Left ventricle myocardium superior (tissue), 1 donor: ENCODE measurements at places on chromosomes 5 and 9. TPM values are rescaled to one million over a fixed set of nuclear protein-coding genes. Genes with fewer than 3 reads are reported as not detected.

GRCh38 chr5:7678030-7678429, 172.9 kb downstream of the CFAP90 start:
- no peak for DNase-seq

- DNase-seq: no peak
These were observed 16.0 kb downstream of the MVB12B start for GRCh38 chr9:126342621-126343031.

NFIL3 gene
- total RNA-seq: 19.6 TPM

- no peak for DNase-seq
These were observed 9.7 kb upstream of the MSMP start for GRCh38 chr9:35763803-35764202.

TYRP1 gene
- total RNA-seq: 43.8 TPM
